ENCODE measurements at places on chromosomes 1 and 21.

- DNase-seq, result peak; percentile 22
These were observed 274.1 kb upstream of the CHRM3 start for GRCh38 chr1:239112101-239112935.

- no peak for DNase-seq
These were observed 149.2 kb downstream of the ACTL8 start for GRCh38 chr1:17904290-17904689.

GRCh38 chr1:203519053-203519840, 25.3 kb downstream of the OPTC start:
- peak; percentile 96 for DNase-seq

- DNase-seq, result no peak
These were observed 17.7 kb upstream of the METTL13 start for GRCh38 chr1:171763764-171764163.

GRCh38 chr1:196461521-196461920, 146.7 kb downstream of the KCNT2 start:
- no peak for DNase-seq

DNA sequence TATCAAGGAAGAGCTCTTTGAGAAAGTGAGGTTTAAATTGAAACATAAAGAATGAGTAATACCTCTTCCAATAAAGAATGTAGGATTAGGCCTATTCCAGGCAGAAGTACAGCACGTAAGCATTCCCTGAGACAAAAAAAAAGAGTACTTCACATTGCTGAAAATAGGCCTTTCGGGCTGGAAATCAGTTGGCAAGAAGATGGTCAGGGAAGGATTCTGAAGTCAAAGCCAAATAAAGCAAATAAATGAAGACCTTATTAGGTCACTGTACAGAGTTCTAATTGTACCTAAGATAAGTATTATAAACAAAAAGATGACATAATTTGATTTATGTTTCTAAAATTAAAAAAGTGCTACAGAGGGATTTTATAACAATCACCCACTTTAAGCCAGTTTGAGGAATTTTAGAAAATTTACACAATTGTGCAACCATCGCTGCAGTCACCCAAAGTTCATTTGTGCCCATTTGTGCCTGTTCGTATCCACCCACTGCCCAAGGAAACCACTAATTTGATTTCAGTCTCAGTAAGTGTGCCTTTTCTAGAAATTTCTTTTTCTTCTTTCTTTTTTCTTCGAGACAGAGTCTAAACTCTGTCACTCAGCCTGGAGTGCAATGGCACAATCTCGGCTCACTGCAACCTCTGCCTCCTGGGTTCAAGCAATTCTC, 58.6 kb downstream of the FMO4 start:
- DNase-seq, result no peak

GRCh38 chr1:171877701-171878100, 36.4 kb downstream of the DNM3 start:
- no peak for DNase-seq

GRCh38 chr1:9996624-9997582, at the start of gene RBP7:
Gene RBP7, plus strand, starts transcription at chr1:9997228. Its CDS starts 31 bp downstream, at chr1:9997259.
- peak; percentile 35 for DNase-seq

- no peak for DNase-seq
These were observed 117.9 kb downstream of the PRDM2 start for GRCh38 chr1:13817906-13818305.

DNA sequence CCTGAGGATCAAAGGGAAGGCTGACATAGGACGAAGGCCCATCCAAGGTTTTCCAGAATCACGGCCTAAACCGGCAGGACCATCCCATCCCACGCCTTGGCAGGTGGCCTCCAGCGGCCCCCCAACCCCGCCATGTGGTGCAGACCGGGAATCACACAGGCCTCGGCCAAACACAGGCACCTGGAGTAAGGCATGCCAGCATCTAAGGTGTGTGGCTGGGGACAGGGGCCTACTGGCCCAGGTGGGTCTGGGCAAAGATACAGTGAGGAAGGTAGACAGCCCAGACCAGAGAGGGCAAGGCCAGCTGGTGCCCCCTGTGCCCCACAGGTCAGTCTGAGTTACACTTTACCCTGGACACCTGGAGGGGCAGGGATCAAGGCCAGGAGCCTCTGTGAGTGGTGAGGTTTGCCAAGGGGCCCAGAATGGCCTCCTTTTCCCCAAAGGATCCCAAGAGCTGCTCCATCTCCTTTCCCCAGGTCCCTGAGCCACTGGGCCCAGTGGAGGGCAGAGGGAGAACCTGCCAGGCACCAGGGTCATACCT, 12.7 kb upstream of the TAS1R2 start:
- DNase-seq, result no peak

GRCh38 chr1:151238467-151238739, 16.1 kb upstream of the PSMD4 start:
- no peak for DNase-seq

GRCh38 chr1:231604276-231604621, 22.3 kb upstream of the DISC1 start:
- DNase-seq, result no peak

DNA sequence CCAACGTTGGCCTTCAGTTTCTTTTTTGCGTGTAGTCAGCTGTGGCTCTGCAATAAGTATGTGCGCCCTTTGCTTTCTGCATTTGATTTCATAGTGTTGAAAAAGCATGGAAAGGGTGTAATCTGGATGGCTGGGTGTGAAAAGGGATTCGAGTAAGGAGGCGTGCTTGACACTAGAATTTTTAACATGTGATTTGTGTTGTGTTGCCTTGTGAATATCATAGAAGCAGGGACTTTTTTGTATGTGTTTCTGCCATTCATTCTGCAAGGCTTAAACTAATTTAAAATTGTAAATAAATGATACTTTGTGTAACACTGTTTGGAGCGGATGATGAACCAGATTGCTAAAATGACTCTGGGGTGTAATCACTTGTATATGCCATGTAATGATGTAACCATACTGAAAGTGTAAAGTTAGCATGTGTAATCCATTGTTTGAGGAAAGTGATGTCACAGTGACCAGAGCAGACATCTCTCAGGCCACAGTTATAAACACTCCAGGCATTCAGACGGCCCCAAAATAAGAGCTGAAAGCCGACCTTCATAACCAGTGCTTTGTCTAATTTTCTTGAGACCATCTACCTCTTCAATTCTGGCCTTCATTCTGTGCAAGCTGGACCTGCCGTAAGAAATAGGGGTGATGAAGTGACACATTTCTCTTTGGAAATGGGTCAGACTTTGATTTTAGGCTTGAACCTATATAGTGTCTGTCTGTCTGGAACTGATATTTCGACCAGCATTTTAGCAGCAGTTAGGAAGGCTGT, 618 bp downstream of the SH3BGR start:
- no peak for DNase-seq

DNA sequence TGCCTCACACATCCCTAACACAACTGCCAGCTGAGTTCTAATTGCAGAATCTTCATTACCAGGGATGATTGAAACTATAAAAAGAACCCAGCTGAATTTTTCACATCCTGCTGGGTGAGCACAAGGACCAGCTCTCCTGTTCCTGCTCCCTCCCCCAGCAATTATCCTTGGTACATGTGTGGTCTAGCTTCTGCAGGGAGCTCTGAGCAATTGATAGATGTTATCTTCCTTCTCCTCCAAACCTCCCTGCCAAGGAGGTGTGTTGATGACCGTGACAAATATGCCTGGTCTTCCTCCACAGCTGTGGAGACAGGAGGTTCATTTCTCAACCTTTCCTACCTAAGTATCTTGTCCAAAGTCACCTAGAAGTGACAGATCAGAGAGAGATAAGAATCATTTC, 65.3 kb upstream of the MAN1A2 start:
- DNase-seq, result no peak

GRCh38 chr1:117655220-117655577, 49.4 kb downstream of the TENT5C start:
- no peak for DNase-seq

DNA sequence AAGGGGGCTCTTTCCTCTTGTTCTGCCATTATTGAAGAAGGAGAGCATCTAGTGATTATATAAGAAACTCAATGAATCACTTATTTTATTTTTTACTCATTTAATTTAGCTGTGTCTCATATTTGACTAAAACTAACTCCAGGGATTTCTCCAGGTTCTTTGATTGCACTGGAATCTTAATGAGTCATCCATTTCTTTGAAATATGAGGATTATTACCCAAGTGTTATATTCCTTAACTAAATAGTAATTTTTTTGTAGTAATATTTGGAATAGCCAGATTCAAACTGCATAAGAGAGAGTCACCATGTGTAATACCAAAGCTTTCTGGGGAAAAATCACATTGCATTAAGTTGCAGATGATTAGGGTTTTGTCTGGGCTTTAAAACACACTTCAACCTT, 59.5 kb downstream of the NTMT2 start:
- no peak for DNase-seq

DNA sequence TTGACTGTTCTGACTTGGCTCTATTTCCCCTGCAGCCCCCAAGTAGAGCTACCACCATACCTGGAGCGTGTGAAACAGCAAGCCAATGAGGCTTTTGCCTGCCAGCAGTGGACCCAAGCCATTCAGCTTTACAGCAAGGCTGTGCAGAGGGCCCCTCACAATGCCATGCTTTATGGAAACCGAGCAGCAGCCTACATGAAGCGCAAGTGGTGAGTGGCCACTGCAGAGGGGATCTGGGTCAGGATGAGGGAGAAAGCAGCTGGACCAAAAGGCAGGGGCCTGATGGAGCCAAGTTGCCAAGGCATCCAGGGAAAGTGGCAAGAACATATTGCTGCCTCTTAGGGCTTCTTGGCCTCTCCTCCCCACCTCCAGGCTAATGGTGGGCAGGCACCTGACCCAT, 24.1 kb upstream of the TMEM222 start:
- no peak for DNase-seq

DNA sequence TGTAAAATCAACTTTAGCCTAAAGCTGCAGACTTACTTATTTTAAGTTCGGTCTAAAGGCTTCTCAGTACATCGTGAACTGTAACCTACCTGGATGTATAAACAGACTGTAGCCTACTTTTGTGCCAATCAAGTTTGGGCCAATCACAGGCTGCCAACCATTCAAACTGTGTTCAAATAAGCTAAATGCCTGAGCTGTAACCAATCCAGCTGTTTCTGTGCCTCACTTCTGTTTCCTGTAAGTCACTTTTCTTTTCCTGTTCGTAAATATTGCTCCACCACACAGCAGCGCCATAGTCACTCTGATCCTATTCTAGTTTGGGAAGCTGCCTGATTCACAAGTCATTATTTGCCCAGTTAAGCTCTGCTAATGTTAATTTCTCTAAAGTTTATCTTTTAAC, 37.5 kb upstream of the SLAMF9 start:
- DNase-seq, result no peak

DNA sequence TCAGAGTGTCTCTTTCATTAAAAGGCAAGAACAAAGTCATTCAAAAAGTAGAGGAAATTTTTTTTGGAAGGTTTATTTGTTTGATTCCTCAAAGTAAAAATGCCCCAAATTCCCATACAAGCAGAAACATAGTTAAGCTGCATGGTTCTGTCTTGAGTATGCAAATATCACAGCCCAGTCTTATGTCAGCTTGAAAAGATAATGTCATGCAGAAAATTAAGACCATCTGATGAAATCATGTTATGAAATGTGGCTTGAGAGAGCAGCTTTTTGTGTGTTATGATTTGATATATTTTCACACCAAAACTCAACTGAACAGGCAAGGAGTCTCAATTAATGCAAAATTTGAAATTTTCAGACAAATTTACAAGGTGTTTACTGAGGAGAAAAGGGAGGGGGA, 411.0 kb downstream of the LMO4 start:
- DNase-seq, result no peak

GRCh38 chr1:108961752-108962486, 1.4 kb downstream of the CLCC1 start:
- no peak for DNase-seq

Measured in mesendoderm (in vitro differentiated cells).